Subcutaneous adipose tissue (tissue), 4 donors: ENCODE measurements at places on chromosomes 2 and 18. TPM values are rescaled to one million over a fixed set of nuclear protein-coding genes. Genes with fewer than 3 reads are reported as not detected.

The SERPINB2 gene
- 0.51 TPM for total RNA-seq

The LHCGR gene
- 0.75 TPM for total RNA-seq

The C2orf66 gene
- not detected for total RNA-seq

The GKN1 gene
- total RNA-seq = not detected

The OR6B2 gene
- total RNA-seq = not detected

The CYBRD1 gene
- total RNA-seq = 502 TPM

The EMILIN1 gene
- 51.6 TPM for total RNA-seq

The SLC9A4 gene
- total RNA-seq = not detected

The SESTD1 gene
- total RNA-seq = 132 TPM

The DSG2 gene
- 10.8 TPM for total RNA-seq

The MRPS5 gene
- 31.1 TPM for total RNA-seq
